Subcutaneous preadipocyte (primary cell): ENCODE measurements at places on chromosomes 7 and 10. TPM values are rescaled to one million over a fixed set of nuclear protein-coding genes. Genes with fewer than 3 reads are reported as not detected.

The OPN4 gene
- not detected in 2 replicates for total RNA-seq

The SMC3 gene
- total RNA-seq = 16.5 and 21.5 TPM in 2 replicates

The CDC123 gene
- 145 and 156 TPM in 2 replicates for total RNA-seq

The TET1 gene
- total RNA-seq = 4.4 and 4.5 TPM in 2 replicates

The TRDMT1 gene
- 7.3 and 8.8 TPM in 2 replicates for total RNA-seq

The UCMA gene
- total RNA-seq = not detected in 2 replicates

The WDR86 gene
- total RNA-seq = 0.78 and 1.8 TPM in 2 replicates

The FAM13C gene
- 0.20 TPM in 1 of 2 replicates, not detected in the other for total RNA-seq

The ZMIZ1 gene
- 12.9 and 19.2 TPM in 2 replicates for total RNA-seq

The ZNF316 gene
- total RNA-seq = 9.6 and 14.1 TPM in 2 replicates

The MSMB gene
- not detected in 2 replicates for total RNA-seq

The C10orf95 gene
- total RNA-seq = not detected in 2 replicates

The TDRD1 gene
- total RNA-seq = 2.6 and 3.3 TPM in 2 replicates

The OR2A7 gene
- 0.20 and 1.1 TPM in 2 replicates for total RNA-seq

The UPK3BL2 gene
- total RNA-seq = 2.9 and 3.7 TPM in 2 replicates

The NEURL1 gene
- total RNA-seq = 0.37 and 0.39 TPM in 2 replicates

The CC2D2B gene
- under 0.01 TPM in 1 of 2 replicates, not detected in the other for total RNA-seq

The HMX3 gene
- not detected in 2 replicates for total RNA-seq

The MET gene
- 6.2 and 50.2 TPM in 2 replicates for total RNA-seq

The CPED1 gene
- 29.0 and 47.9 TPM in 2 replicates for total RNA-seq

The TBC1D12 gene
- total RNA-seq = 10.7 and 12.7 TPM in 2 replicates

The AGBL3 gene
- total RNA-seq = 0.73 and 0.78 TPM in 2 replicates
